SJCRH30 (cell line): ENCODE measurements at places on chromosomes 4 and X. TPM values are rescaled to one million over a fixed set of nuclear protein-coding genes. Genes with fewer than 3 reads are reported as not detected.

DNA sequence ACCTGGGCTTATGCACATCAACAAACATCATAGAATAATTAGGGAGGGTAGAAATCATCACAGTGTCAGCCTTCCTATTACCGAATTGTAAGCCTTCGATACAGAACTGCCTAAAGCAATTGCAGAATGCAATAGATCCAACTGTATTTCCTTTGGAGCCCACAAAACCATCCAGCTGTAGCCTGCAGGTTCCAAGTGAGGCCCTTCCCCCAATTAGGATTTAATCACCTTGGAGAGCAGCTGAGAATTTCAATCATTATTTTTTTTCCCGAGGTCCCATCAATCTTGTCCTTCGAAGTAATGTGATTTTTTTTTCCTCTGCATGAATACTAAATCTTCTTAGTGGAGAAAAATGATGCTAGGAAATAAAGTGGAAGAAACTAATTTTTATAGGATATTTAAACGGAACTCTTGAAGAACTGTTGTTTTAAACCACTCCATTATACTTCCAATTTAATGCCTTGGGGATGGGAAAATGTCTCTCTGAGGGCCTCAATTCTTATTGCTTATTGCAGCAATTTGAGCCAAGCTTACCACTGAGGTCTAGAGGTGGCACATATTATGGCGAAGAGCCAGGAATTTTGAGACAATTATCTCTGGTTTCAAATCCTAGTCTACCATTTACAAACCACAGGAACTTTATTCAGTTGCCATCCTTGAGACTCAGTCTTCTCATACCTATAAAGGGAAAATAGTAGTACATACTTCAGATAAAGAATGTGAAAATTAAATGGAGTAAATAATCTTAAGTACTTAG, 953.4 kb upstream of the IGFBP7 start:
- DNase-seq: peak; percentile 85

- no peak for DNase-seq
Measured at GRCh38 chr4:123312116-123312515, 84.5 kb upstream of the SPRY1 start.

- DNase-seq: no peak
Measured at GRCh38 chrX:71292669-71293365, 8.7 kb upstream of the ITGB1BP2 start.

DNA sequence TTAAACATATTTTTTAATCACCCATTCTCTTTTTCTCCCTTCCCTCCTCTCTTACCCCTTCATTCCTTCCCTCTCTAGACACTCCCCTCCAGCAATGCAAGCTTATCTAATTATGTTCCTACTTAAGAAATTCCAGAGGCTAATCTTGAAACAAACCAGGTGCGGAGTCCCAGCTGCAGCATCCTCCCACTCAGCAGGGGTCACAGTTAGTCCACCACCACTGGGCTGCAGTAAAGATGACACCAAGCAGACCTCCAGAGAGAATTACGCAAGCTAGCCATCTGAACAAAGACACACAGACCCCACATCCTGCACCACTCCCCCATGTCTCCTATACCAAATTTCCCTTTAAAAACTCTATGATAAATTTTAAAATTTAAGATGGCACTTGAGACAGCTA, 13.9 kb upstream of the SEC24B start:
- peak; percentile 17 for DNase-seq

DNA sequence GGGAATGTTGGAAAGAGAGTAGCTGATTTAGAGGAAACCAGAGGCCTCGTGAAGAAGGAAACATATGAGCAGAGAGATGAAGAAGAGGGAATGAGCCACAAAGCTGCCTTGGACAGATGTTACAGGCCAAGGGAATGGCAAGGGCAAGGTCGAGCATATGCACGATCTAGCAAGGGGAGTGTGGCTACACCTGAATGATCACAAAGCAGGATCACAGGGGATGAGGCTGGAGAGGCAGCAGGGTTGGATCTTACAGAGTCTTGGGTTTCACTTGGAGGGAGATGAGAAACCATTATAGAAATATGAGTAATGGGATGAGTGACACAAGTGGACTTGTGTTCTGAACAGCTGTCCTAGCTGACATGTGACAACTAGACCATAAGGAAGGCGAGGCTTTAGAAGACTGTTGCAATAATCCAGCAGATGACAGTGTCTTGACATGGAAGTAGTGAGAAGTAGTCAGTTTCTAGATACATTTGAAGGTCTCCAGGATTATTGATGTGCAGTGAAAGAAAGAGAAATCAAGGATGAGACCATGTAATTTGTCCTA, 58.7 kb downstream of the RASGEF1B start:
- no peak for DNase-seq

GRCh38 chr4:116501954-116502353, 583.4 kb downstream of the TRAM1L1 start:
- peak; percentile 31 for DNase-seq

- no peak for DNase-seq
Measured at GRCh38 chrX:115565888-115566287, 4.9 kb downstream of the PLS3 start.

DNA sequence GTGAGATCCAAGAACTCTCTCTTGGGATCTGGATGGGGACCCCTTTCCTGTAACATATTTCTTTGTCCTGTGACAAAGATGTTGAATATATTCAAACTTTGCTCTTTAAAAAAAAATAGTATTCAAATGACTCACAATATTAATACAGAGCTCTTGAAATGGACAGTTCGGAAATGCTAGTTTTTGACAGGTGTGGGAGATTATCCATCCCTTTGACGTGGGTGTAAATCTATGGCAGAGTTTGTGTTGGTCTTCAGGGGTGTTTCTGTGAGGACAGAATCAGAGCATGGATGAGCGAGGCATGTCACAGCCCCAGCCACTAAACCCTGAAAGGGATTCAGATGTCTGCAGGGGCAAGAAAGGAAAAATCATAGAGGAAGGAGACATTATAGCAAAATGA, 25.8 kb downstream of the TENM3 start:
- no peak for DNase-seq

DNA sequence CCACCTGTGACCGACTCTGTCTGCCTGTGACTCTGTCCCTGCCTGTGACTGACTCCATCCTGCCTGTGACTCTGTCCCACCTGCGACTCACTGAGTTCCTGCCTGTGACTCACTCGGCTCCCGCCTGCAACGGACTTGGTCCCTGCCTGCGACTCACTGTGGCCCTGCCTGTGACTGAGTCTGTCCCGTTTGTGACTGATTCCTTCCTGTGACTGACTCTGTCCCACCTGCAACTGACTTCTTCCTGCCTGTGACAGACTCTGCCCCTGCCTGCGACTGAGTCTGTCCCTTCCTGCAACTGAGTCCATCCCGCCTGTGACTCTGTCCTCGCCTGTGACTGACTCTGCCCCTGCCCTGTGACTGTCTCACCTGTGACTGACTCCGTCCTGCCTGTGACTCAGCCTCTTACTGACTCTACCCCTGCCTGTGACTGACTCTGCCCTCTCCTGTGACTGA, 9.6 kb upstream of the UVSSA start:
- DNase-seq: no peak

DNA sequence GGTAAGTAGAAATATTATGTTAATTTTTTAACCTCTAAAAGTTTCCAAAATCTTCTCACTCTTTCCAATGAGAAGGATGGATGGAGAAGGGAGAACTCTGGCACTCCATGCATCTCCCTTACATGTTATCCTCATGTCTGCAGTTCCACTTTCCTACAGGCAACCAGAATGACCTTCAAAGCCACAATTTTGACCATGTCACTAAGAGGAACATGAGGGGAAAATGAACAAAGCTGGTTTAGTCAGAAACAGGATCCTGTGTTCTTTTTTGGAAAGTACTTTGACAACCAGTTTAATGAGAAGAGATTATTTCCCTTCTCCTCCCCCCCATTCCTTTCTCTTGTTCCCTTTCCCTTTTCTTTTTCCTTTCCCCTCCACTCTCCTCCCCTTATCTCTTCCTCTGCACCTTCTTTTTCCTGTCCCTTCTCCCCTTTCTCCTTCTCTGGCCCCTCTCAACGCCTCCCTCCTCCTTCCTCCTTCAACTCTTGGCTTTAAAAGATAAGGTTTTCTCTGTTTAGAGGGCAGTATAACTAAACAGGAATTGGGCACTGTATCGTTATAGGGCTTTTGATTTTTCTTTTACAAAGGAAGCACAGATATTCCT, 42.5 kb downstream of the DTHD1 start:
- DNase-seq: no peak

- DNase-seq: no peak
Measured at GRCh38 chr4:129109965-129110824, 14.2 kb downstream of the C4orf33 start.

DNA sequence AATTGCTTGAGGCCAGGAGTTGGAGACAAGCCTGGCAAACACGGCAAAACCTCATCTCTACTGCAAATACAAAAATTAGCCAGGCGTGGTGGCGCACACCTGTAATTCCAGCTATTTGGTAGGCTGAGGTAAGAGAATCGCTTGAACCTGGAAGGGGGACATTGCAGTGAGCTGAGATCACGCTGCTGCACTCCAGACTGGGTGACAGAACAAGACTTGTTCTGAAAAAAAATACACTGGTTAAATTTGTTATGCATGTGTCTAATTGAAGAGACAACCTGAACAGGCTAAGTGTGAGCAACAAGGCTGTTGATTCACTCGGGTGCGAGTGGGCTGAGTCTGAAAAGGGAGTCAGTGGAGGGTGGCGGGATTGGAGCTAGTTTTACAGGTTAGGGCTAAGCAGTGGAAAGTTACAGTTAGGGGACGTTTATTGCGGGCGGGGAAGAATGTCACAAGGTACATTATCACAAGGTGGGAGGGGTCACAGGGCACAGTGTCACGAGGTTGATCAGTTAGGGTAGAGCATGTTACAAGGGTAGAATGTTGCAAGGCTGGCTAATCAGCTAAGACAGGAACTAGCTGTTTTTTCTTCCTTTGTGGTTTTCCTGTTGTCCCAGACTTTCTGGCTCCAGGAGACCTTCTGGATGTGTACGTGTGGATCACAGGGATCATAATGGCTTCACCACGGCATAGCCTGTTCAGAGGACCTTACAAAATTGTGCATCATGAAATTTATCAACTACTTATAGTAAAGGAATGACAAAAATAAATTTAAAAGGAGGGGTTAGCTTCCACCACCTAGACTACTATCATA, 115.8 kb downstream of the NAA11 start:
- peak; percentile 24 for DNase-seq

Gene EDNRA
- 1.1 TPM in 2 replicates for total RNA-seq

Gene LPAR4
- total RNA-seq: 11.7 and 14.3 TPM in 2 replicates

Gene CSN3
- not detected in 2 replicates for total RNA-seq

Gene WDR17
- 1.6 TPM in 2 replicates for total RNA-seq
